Esophagus mucosa (tissue), 1 donor: ENCODE measurements at places on chromosomes 4 and X. TPM values are rescaled to one million over a fixed set of nuclear protein-coding genes. Genes with fewer than 3 reads are reported as not detected.

DNA sequence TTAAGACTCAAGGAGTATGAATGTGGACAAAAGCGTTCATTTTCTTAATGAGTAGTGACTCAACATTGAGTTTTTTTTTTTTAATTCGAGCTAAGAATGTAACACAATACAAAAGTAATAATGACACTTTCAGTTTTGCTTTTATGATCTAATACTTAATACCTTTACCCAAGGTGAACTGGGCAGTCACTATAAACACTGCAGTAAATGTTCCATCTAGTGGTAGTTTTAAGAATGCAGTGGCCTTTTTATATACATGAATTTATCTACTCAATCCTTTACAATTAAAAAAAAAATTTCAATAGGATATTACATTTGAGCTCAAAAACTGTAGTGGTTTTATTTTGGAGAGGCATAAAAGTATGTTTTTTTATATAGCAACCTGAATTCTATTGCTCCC, 33.9 kb downstream of the PDK3 start:
- ATAC-seq, result peak; percentile 72

- no peak for ATAC-seq
Observed at GRCh38 chr4:75376543-75376942, 137.7 kb downstream of the RCHY1 start.

- no peak for ATAC-seq
Observed at GRCh38 chrX:78687586-78687985, 28.5 kb upstream of the RTL3 start.

DNA sequence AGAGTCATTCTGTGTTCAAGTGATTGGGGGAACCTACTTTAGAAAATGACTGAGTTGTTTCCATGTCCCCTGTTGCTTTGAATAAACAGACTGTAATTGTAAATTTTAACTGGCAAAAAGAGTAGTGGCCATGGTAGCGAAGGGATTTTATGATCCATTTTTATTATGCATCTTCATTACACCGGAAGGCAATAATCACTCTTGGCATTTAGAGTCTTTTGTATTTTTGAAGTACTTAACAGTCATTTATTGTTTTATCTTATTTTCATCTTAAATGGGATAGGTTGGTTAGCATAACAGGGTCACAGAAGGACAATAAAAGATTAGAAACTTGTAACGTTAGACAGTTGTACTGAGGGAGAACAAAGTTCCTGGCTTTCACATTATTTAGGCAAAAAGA, 11.0 kb upstream of the OTC start:
- ATAC-seq, result no peak

- peak; percentile 41 for ATAC-seq
Observed at GRCh38 chr4:56129431-56129861, 180.7 kb downstream of the CEP135 start.

GRCh38 chr4:2304321-2304876, 42.5 kb upstream of the MXD4 start:
- ATAC-seq, result peak; percentile 7

The PALLD gene
- 70.1 TPM for total RNA-seq

The RTL9 gene
- not detected for total RNA-seq
